ENCODE measurements at places on chromosomes 7 and 10.

DNA sequence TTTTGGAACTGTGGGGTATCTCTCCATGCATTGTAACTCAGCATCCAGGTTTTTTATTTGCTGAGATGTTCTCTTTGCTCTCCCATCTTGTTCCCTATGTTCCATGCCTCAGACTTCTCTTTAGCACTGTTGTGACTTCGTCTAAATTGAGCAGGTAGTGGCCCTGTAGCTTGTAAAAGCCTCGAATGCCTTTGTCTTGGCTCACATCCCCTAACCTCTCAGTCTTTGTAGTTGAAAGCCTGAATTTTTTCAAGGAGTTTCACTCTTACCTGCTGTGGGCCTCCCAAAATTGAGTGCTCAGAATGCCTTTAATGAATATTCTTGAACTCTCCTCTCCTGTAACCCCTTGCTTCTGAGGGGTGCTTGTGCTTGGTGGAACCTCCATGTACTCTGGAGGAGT, 1137.3 kb downstream of the REEP3 start:
- no peak for DNase-seq

- DNase-seq, result no peak
These were observed 12.6 kb upstream of the UBE2D1 start for GRCh38 chr10:58322072-58322834.

DNA sequence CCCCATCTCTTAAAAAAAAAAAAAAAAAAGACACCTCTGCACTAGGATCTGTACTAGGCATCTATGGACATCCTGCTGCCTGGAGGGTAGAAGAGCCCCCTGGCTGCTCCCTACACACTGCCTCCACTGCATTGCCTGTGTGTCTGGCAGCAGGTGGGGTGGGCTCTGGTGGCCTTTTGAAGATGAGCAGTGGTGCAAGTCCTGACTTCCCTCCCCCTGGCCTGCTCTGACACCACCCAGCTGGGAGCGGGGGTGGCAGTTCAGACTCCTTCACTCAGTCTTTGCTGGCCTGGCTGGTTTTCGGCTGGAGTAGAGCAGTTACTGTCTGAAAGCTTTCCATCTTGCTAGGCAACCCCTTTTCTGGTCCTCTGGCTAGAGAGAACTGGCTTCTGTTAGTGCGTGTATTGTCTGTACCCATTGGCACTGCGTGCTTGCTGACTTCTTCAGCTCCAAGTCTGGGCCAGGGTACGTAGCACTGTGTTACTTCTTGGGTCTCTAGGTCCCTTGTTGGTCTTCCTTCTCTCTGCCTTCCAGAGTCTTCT, 17.6 kb downstream of the C10orf62 start:
- no peak for DNase-seq

GRCh38 chr10:2478656-2479055, 588.7 kb upstream of the PFKP start:
- DNase-seq, result no peak

GRCh38 chr7:39531818-39532217, 34.4 kb upstream of the YAE1 start:
- no peak for DNase-seq

DNA sequence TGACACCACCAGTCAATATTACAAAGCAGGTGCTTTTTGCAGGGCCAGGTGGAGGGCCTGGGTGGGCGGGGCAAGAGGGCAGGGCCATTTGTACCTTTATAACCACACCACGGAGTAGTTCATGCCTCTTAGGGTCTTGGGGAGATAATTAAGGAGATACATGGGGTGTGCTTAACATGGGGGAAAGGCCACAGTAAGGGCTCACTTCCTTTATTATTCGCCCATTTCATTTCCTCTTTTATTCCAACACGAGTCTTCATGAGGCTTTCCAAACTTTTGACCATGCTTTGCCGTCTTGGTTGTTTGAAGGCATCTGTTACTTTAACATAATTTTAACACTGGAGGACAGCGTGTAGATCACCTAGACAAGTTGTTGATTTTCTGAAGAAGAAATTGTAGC, 33.3 kb upstream of the LYZL2 start:
- no peak for DNase-seq

DNA sequence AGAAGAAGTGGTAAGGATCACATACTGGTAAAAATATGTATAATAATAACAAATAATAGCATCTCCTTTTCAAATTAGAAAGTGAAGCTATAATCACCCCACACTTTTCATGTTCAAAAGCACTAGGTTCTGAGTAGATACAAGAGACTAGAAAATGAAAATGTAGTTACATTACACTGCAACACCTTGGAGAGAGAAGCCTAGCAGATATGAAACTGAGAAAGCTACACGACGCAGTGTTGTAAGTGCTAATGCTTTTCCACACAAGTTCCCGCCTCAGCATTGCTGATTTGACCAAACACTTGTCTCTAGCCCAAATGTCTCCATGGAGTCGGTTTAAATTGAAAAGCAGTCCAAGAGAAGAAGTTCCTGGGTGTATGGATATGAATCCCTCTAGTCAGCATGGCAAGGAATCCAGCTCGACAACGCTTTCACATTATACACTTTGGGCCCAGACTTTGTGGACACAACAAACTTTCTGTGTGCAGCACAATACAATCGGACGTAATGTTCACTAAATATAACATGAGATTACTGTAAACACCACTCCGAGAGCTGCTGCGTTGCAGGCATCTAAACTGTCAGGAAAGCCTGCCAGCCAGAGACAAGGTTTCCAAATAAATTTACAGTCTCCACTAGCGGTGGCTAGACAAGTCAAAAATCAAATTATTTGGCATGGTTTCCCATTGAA, 1.7 kb downstream of the PDE1C start:
- no peak for DNase-seq

DNA sequence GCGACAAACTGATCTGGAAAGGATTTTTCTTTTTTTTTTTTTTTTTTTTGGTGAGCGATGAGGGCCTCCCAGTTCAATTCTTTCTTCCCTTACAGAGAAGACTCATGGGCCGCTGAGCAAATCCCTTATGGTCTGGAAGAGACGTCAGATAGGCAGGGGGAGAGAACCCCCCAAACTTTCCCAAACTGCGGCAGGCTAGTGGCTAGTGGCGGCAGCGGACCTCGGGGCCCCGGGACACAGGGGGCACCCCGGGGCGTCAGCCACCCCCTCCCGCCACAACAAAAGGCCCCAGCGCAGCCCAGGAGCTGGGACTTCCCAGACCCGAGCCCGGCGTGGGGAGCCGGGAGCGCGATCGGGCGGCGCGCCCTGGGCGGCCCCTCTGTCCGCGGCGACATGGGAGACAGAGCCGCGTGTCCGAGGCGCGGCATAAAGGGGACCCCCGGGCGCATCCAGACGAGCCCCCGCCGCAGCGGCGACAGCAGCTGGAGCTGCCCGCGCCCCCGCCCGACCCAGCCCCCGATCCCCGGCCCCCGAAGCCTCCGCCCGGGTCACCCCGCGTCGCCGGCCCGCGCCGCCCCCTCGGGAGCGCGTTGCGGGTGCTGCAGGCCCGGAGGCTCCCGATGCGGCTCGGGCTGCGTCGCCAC, 755 bp downstream of the FAM171A1 start:
- peak; percentile 42 for DNase-seq

DNA sequence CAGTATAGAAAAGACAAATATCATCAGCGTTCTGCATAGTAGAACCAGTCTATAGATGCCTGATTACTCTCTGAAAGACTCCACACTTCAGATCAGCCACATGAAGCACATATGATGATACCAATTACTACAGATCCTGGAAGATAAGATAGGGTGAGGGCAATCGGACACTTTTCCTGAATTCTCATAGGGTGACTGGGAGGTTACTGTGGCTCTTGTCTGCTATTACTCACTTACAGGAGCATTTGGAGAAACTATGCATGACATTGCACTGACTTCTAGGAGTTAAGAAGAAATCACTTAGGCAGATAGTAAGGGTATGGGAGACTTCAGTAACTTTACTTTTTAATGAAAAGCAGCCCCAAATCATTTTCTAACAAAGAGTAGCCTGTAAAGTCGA, 1140.9 kb downstream of the XPNPEP1 start:
- DNase-seq, result peak; percentile 24

DNA sequence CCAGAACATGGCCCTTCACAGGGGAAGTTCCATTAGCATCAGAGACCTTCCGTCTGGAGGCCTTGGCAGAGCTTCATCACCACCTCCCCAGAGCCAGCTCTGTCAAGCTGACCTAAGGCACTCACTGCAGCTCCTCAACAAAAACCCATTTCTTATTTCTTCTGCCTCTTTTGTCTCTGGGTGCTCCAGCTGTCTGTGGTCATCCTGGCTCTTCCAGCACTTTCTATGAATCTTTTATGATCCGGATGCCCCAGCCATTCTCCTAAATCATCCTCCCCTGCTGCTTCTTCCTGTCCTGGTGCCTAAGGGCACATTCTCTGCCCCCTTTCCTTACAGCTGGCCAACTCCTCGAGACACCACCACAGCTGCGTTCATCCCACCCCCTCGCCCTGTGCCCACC, 171.7 kb upstream of the INSYN2A start:
- DNase-seq, result no peak

DNA sequence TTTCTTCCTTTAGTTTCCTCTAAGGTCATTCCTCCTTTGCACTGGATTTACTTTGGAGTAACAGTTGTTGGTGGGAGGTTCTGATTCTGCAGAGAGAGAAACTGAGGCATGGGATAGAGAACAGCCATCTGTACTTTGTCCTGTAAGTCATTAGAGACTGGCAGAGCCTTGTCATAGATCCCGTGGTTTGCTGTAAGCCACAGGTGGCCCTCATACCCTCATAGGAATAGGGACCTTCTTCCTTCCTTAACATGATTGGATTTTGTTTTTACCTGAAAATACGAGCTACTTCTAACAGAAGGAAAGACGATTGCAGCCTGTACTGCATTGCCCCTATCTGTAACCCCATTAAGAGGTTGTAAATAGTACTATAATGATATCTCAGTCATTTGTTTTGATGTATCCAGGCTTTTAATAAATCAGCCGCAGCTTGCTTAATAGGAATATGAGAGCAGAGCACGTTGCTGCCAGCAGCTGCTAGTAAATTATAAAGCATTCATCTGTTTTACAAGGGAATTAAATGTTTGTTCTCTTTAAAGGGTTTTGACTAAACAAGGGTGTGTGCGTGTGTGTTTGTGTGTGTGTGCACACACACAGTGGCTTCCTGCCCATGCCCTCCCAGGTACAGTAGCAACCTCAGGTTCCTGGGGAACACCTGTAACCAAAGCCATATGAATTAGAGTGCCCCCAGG, 249.8 kb downstream of the AUTS2 start:
- DNase-seq, result no peak

- DNase-seq, result peak; percentile 53
These were observed 13.1 kb upstream of the PDK4 start for GRCh38 chr7:95609277-95609971.

DNA sequence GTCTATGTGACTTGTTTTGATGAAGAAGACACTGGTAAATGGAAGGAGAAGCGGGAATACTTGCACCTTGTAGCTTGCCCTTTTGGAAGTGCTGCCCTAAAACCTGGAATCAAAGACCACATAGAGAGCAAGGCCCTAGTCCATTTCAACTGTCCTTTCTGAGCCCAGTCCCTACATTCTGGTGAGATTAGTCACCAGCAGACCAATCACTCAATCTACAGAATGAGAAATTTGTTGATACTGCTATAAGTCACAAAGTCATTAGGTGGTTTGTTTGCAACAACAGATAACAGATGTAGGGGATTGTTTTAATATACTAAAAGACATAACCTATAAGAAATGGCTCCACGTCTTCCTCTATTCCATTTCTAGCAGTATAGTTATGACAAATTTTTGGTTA, 33.6 kb downstream of the WASL start:
- peak; percentile 35 for DNase-seq

DNA sequence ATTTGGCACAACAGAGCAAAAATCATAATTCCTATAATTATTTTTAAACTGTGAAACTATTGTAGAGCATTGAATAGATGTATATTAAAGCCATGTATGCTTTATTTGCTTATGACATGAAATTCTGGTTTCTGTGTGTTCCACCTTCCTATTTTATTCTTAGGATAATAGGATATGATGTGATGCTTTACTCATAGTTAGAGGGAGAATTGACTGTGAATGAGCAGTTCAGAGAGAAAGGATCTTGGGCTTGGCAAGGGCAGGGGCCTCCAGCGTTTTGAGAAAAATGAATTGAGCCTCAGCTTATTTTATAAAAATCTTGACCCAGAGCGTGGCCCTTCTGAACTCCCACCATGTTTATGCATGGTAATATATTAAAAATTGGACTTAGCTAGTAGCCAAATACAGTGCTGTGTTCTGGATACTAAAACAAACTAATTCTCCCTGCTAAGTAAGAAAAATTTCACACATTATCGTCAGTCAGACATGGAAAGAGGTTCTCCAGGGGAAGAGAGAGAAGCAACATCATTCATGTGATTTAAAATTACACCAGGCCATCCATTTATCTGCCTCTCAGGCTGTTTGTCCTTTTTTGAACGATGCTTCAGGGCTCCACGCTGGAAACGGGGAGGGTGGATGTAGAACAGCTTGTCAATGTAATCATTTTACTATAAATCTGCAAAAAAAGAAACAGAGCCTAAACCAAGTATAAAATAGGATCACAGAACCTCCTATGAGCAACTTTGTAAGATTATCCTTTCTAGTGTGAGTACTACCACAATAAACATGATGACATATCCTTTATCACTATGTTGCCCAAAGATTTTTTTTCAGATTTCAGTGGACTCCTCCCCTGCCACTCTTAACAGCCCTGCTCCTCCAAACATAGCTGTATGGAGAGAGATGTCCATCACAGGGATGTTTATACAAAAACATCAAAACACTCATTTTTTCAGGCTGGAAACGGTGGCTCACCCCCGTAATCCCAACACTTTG, 258.1 kb upstream of the C7orf33 start:
- DNase-seq, result peak; percentile 16

GRCh38 chr7:134654104-134654775, 7.6 kb downstream of the BPGM start:
- no peak for DNase-seq

- peak; percentile 78 for DNase-seq
These were observed 412 bp upstream of the PPIA start for GRCh38 chr7:44796034-44796503.

DNA sequence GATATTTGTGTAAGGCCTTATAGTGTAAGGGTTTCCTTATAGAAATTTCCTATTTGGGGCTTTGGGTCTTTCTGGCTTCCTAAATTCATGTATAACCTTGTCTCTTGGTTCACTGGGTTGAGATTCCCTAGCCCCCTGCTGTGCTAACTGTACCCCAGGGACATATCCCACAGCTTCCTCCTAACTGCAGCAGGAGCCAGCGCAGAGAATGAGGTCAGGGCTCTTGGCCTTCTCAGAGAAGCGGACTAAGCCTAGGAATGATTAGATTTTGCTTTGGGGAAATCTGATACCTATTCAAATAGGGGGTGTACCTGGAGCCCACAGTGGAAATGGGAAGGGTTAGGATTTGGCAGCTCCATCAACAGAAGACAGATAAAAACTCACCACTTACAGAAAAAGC, 138.1 kb upstream of the EFCAB10 start:
- no peak for DNase-seq

- DNase-seq, result peak; percentile 74
These were observed 393.6 kb upstream of the GALNT17 start for GRCh38 chr7:70738151-70738885.

GRCh38 chr10:29579455-29579970, 55.3 kb downstream of the SVIL start:
- no peak for DNase-seq

Data from kidney tubule cell (primary cell).